ENCODE measurements at places on chromosomes 1 and 21.

GRCh38 chr1:175463853-175464252 is 271.3 kb upstream of the KIAA0040 start:
- DNase-seq = no peak

DNA sequence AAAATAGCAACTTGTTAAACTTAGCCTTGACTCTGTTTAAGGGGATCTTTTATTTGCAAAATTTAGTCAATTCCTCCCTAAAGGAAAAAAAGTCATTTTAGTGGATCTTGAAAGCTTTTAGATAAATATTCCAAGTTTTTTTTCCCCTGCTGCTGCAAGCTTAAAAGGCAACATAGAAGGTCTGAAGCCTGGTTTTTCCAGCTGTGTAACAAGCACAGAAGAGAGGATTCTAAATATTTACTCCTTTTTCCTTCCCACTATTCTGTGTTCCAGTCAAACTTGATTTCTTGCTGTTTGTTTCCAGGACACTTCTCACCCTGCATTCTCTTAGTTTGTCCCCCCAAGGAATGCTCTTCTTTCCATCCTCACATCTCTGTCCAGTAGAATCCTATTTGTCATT is 86.7 kb downstream of the NFIA start:
- DNase-seq = no peak

GRCh38 chr1:194024659-194025058 is 838.2 kb upstream of the B3GALT2 start:
- DNase-seq = no peak

DNA sequence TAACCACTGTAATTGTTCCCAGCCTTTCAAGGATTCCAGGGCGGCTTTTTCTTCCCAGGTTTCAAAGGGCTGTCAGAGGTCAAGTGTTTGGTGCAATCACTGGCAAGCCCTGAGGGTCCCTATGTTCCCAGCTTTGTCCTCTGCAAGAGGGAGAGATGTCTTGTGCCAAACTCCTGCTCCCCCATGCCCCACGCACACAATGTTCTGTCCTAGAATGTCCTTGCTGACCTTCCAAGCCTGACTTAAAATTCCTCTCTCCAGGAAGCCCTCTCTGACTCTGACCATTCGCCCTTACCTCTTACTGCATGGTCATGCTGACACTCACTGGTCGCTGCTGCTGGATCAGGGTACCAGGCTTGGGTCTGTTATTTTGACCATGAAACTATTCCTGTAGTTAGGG is 152.5 kb upstream of the KCND3 start:
- no peak for DNase-seq

- no peak for DNase-seq
These were observed 79.1 kb upstream of the IVNS1ABP start for GRCh38 chr1:185396126-185396525.

DNA sequence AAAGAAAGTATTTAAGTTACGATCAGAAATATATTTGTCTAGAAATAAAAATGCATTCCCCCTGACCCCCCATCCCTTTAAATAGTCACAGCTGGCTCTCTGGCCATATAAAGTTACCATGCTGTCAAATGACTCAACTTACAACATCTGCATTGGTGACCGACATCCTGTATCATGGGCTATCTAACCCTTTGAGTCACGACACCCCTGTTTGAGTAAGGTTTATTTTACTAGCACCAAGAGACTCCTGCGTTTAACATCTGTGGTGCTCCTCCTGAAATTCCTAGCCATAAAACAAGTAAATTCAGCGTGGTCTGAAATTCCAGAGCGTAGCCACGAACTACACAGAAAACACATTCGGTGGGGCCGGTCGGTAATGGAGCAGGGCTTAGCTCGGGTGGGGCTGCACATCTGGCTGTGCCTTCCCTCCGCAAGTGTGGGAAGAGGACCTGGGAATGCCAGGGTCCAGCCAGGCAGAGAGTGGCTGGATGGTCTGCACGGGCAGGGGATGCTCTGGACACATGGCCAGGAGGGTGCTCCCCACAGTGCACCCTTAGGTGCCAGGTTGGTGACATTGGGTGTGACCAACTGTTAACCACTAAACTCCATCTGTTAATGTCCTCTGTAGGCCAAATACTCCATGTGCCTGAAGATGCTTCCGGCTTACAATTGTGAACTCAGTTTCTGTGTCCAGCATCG is 53.0 kb upstream of the CLDN14 start:
- no peak for DNase-seq

DNA sequence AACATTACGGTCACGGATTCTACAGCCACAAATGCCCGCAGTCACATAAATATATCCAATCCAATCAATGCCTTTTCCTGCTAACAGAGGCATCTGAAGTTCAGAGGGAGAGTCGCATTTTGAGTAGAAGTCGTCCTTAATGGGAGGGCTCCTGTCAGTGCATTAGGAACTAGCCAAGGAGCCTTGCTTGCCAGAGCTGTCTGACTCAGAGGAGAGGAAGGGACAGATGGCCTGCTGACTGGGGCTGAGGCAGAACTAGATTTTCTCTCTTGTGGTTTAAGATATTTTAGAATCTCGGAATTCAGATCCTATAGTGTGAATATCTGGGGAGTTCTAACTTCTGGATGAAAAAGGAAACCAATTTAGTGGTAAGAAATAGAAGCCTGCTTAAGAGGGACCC is 10.6 kb downstream of the XKR8 start:
- no peak for DNase-seq

- DNase-seq = peak; percentile 25
These were observed 265.9 kb downstream of the PRDM2 start for GRCh38 chr1:13965770-13966398.

- DNase-seq = no peak
These were observed 44.4 kb downstream of the AHDC1 start for GRCh38 chr1:27559466-27560030.

- DNase-seq = no peak
These were observed 18.2 kb downstream of the RHBG start for GRCh38 chr1:156386949-156387869.

- DNase-seq = no peak
These were observed 28.2 kb downstream of the CD34 start for GRCh38 chr1:207882692-207883091.

GRCh38 chr1:208164609-208165008 is 79.6 kb downstream of the PLXNA2 start:
- no peak for DNase-seq

DNA sequence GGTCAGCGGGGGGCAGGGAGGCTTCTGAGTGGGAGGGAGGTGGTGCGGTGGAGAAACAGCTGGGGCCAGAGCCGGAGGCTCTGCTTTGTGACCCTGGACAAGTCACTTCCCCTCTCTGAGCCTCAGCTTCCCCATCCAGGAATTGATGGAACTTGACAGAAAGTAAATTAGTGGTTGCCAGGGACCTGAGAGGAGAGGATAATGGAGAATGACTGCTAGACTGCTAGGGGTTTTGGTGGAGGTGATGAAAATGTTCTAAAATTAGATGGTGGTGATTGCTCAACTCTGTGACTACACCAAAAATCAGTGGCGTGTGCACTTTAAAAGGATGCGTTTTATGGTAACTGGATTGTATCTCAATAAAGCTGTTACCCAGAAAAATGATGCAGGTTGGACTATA is 100.9 kb downstream of the ARHGEF10L start:
- no peak for DNase-seq

- no peak for DNase-seq
These were observed 33.9 kb upstream of the GPR25 start for GRCh38 chr1:200838676-200839445.

- DNase-seq = peak; percentile 23
These were observed 1.9 kb upstream of the MYBPH start for GRCh38 chr1:203177470-203178039.

DNA sequence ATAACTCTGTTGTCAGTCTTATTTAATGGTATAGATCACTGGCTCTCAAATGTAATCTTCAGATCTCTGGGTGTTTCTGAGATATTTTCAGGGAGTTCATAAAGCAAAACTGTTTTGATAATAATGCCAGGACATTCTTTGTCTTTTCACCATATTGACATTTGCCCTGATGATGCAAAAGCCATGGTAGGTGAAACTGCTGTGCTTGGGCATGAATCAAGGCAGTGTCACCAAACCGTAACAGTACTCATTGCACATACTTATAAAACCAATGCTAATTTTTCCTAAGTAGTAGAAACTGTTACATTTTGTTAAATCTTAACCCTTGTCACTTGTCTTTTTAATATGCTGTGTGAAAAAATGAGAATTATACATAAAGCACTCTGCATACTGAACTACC is 76.0 kb downstream of the RPS6KC1 start:
- DNase-seq = no peak

GRCh38 chr1:228122921-228123441 is 13.9 kb upstream of the MRPL55 start:
- DNase-seq = no peak
